MV-4-11 (cell line): ENCODE measurements at places on chromosomes 4 and X.

- no peak for DNase-seq
Measured at GRCh38 chr4:139367421-139368090, 65.3 kb upstream of the NDUFC1 start.

DNA sequence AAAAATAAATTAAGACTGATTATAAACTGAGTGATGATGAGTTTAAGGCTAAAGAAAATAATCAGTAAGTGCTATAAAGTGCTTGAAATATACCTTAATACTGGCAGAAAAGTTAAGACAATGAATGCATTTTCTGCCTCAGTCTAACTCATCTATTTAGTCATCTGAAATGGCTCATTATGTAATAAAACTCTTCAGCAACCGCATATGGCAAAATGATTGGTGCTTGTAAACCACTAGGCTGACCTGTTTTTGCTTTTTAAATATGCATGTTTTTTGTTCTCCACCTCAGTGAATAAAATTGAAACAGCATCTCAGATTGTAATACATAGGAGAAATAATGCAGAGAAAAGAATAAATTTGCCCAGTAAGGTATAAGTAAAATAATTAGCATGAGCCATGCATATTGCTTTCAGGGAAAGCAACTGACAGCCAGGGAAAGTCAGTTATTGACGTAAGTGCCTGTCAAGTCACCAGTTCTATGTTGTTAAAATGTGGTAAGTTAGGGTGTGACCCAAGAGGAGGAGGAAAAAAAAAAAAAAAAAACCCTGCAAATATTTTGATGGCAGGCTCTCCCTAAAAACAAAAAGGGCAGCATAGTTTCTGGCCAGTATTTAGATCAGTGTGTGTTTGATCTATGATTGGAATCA lies 167.5 kb downstream of the PALLD start:
- DNase-seq: no peak

DNA sequence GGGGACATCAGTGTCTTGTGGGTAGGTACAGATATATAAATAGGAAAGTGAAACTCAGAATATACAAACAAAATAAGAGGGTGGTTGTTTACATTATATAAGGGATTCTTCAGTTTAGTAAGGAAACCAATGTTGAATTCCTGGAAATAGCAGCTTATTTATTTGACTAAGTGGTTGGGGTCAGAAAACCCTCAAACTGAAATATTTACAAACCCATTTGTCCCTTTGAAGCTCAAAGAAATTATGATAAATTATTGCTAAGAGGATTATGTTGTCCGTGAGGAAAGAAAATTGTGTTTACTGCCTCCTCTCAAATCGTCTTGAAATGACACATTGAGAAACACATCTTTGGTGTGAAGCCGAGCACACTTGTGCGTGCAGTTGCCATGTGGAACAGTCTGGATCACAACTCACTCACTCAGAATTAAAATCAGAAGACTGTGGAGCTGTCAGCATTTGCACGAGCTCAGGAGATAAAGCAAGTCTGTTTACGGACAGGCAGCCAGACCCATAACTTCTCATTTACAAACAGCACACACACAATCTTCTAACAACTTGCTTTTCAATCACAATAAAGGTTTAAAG lies 46.8 kb upstream of the SETD7 start:
- no peak for DNase-seq

- DNase-seq: no peak
Measured at GRCh38 chr4:68569466-68570121, 6.5 kb downstream of the UGT2B17 start.

GRCh38 chr4:134544303-134544770 lies 342.7 kb upstream of the PABPC4L start:
- DNase-seq: peak; percentile 87

DNA sequence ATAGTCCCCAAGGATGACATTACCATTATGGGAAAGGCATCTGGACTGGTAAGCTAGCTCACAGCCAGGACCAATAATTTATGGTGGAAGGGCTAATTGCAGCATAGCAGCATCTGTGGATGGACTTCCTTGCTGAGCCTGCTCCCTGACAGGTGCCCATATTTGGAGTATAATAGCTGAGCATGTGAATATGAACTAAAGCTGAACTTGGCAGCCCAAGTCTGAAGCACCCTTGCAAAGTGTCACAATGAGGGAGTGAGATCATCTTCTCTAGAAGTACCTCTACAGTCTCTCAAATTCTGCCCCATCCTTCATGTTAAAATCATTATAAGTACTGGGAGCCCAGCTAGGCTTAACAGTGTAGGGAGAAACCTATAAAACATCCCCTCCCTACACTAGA lies 128.2 kb upstream of the INPP4B start:
- DNase-seq: peak; percentile 8

GRCh38 chr4:1309261-1310010 lies 19.7 kb downstream of the MAEA start:
- DNase-seq: no peak

DNA sequence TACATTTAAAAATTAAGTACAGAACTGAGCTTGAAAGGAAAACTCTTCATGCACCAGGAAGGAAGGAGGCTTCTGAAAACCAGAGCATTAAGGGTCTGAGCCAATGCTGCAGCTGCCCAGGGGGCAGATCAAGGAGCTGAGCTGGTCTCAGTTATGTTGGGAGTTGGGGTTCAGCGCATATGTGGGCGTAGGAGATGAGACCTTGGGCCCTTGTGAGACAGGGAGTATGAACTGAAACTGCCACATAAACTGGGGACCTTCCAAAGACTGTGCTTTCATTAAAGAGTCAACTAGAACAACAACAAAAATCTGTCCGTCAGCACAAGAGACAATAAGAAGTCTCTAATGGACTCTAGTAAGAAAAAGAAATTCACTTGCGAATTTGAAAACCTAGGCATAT lies 226.9 kb downstream of the STK32B start:
- no peak for DNase-seq

DNA sequence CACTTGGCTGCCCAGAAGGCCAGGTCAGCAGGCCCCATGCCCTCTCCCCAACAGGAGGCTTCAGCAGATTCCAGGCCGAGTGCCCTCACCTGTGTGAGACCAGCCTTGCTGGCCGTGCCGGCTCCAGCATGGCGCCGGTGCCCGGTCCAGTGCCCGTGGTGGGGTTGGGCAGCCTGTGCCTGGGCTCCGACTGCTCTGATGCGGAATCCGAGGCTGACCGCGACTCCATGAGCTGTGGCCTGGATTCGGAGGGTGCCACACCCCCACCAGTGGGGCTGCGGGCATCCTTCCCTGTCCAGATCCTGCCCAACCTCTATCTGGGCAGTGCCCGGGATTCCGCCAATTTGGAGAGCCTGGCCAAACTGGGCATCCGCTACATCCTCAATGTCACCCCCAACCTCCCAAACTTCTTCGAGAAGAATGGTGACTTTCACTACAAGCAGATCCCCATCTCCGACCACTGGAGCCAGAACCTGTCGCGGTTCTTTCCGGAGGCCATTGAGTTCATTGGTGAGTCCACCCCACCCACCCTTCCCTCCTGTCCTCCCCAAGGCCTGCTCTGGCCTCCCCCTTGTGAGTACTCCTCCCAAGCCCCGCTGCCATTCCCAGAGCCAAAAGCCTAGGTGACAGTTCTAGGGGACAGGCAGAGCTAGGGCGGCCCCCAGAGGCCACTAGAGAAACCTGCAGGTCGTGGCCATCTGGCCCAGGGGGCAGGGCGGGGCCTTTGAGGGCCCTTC lies 2.3 kb downstream of the DUSP9 start:
- DNase-seq: no peak

- DNase-seq: peak; percentile 6
Measured at GRCh38 chrX:107731831-107732502, 43.6 kb downstream of the TSC22D3 start.

- DNase-seq: peak; percentile 38
Measured at GRCh38 chr4:107824350-107825071, at the start of gene SGMS2. Gene SGMS2 (plus strand): TSS chr4:107824932. CDS start chr4:107895554, 70,622 bp downstream.

DNA sequence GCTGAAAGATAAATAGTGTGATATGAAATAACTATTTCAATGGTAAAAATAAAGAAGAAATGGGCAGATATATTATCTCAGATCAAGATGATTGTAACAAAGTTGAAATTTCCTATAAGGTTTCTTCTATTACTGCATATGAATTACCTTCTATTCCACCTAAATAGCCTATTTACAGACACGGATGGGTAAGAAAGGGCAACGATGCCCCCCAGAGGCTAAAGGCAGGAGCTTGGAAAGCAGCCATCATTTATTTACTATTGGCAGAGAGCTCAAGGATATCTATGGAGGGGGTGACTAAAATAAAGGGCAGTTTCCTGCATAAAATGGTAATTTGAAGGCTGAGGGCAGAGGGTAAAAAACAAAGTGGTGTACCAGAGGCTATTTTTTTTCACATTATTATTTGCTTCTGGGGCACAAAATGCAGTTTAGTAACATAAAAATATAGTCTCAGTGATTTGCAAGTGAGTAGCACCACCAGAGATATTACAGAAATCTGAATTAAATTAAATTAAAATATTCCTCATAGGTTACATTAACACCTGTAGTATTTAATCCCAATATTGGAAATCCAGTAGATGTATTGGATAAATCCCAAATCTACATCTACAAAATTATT lies 123.1 kb downstream of the BTC start:
- peak; percentile 56 for DNase-seq

DNA sequence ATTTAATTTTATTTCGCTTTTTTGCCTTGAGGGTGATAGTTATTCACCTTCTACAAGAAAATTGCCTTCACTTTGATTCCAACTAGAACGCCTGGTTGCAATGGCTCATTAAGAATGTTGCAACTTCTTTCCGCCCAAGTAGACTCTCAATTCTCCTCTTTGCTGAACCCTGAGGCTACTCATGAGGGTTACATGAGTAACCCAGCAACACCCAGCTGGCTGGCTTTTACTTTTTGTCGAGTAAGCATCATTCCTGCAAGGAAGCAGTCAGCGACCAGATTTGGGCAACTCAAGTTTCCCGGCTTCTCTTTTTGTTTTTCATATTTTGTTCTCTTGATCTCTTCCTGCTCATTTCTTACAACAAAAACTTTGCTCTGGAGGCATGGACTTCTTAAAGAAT lies 495.4 kb downstream of the PACRGL start:
- no peak for DNase-seq
